ENCODE measurements at places on chromosomes 4 and X. TPM values are rescaled to one million over a fixed set of nuclear protein-coding genes. Genes with fewer than 3 reads are reported as not detected.
A peak's percentile ranks its signal among the peaks of the same experiment; 100 is the strongest.

Gene GPRASP1
- total RNA-seq, result 0.43 TPM

- no peak for DNase-seq
Observed at GRCh38 chr4:25131381-25131780, 28.9 kb downstream of the SEPSECS start.

DNA sequence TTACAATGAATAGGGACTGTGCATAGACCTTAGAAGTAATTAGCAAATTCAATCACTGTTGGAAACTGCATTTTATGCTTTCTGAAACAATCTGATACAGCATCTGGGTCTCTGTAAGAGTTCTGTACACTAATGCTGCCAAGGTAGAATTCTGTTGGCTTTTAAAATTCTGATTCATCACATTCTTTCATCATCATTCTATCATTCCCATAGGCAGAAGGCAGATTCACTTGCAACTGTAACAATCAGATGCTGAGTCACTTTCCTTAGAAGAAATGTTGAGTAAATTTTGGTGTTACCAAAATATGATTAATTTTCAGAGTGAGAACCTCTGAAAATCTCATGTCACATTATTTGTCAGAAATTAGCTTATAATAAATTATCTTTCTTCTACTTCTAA, 267.2 kb downstream of the MAPK10 start:
- no peak for DNase-seq

Gene CENPU
- total RNA-seq, result 56.0 TPM

DNA sequence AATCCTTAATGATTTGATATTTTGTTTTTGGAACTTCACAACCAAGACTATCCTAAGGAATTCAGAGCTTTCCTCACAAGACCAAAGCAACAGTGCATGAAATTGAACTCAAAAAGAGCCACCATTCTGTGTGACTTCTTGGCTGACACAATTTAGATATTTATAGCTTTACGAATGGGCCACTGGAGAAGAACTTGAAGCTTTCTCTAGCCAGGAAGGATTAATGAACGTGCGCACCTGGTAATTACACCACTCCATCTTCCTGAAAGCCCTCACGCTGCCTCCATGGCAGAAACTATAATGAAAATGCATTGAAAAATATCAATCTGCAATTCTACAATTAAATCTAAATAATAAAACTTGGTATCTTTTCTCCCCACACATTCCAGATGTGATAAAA, 1057.8 kb downstream of the DMD start:
- peak; percentile 49 for DNase-seq

Data from G401 (cell line).